ENCODE measurements at places on chromosomes 7 and 10.

GRCh38 chr7:34157137-34157536 is 251.8 kb downstream of the BMPER start:
- no peak overlapping the region for H3K4me3 ChIP-seq
- H3K36me3 ChIP-seq = no peaks in the 10 kb centered on the region
- H3K27me3 ChIP-seq = no peaks in the 10 kb centered on the region
- H3K4me1 ChIP-seq = no peaks in the 10 kb centered on the region

GRCh38 chr7:132395361-132395760 is 180.9 kb downstream of the PLXNA4 start:
- no peaks in the 10 kb centered on the region for H3K36me3 ChIP-seq
- no peaks in the 10 kb centered on the region for H3K27me3 ChIP-seq
- no peak for DNase-seq
- H3K4me3 ChIP-seq = no peak overlapping the region

DNA sequence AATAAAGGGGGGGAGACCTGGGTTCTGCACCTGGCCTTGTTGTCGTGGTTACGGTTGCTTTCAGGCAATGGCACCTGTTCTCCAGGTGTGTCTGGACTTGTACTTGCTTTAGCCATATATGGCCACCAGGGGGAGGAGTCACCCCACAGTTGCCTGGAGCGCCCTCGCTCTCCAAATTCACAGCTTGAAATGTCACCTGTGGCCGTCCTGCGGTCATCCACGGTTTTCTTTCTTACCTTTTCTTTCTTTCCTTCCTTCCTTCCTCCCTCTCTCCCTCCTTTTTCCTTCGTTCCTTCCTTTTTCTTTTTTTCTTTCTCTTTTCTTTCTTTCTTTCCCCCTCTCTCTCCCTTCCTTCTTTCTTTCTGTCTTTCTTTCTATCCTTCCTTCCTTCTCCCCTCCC is 157.2 kb upstream of the ZNF92 start:
- no peak overlapping the region for H3K27ac ChIP-seq
- no peaks in the 10 kb centered on the region for H3K4me1 ChIP-seq
- H3K36me3 ChIP-seq = no peaks in the 10 kb centered on the region
- H3K4me3 ChIP-seq = no peak overlapping the region

DNA sequence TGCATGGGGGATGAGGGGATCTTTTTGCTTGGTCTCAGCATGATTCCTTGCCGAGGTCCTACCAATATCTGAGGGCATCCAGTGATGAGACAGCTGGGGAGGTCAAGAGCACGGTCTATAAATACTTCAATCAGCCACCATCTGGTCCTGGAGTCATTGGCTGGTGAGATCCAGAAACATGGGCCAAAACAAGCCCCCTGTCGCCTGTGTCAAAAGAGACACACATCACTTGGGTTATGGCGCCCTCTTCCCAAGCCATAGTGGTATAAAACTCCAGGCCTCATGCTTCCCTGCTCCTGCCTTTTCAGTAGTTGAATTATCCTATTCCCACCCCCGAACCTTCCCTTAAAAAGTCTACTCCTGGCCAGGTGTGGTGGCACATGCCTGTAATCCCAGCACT is 60.9 kb downstream of the SLC35B4 start:
- DNase-seq = no peak
- no peaks in the 10 kb centered on the region for H3K4me1 ChIP-seq

DNA sequence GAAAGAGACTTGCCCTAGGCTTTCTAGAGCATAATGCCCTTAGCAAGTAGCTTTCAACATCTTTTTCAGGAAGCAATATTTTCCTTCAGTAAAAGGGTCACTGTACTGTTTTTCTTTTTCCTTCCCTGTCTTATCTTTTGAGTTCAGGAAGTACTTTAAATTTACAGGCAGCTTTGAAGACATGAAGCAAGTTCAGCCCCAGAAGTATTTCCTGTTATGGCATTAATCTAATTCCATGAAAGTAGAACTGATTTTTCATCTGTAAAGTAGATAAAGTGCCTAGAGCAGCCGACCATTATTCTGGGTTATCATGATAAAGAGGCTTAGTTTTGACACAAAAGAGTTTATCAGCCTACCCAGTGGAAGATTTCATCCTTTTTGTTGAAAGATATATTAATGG is 288.2 kb downstream of the ADK start:
- no peak overlapping the region for H3K27ac ChIP-seq
- no peaks in the 10 kb centered on the region for H3K4me1 ChIP-seq
- H3K36me3 ChIP-seq = no peaks in the 10 kb centered on the region
- no peak for DNase-seq
- no peak overlapping the region for H3K4me3 ChIP-seq

- H3K27ac ChIP-seq = no peak overlapping the region
- H3K4me3 ChIP-seq = no peak overlapping the region
- no peaks in the 10 kb centered on the region for H3K27me3 ChIP-seq
- no peaks in the 10 kb centered on the region for H3K36me3 ChIP-seq
- DNase-seq = no peak
Measured at GRCh38 chr10:3281941-3282673, 109.5 kb upstream of the PITRM1 start.

- H3K4me3 ChIP-seq = no peak overlapping the region
- no peaks in the 10 kb centered on the region for H3K27me3 ChIP-seq
- no peaks in the 10 kb centered on the region for H3K36me3 ChIP-seq
Measured at GRCh38 chr7:20745702-20746101, 41.0 kb downstream of the SP8 start.

- no peak overlapping the region for H3K27ac ChIP-seq
- H3K36me3 ChIP-seq = peaks cover 96% of the 10 kb centered on the region
Measured at GRCh38 chr10:360653-361052, 225.4 kb downstream of the ZMYND11 start.

Measured in neuronal stem cell (in vitro differentiated cells).